ENCODE measurements at places on chromosomes 11 and 22.

GRCh38 chr11:18366286-18366685, 28.1 kb upstream of the LDHA start:
- no peak for DNase-seq

GRCh38 chr11:60314635-60315321, 12.3 kb upstream of the MS4A6E start:
- DNase-seq, result no peak

DNA sequence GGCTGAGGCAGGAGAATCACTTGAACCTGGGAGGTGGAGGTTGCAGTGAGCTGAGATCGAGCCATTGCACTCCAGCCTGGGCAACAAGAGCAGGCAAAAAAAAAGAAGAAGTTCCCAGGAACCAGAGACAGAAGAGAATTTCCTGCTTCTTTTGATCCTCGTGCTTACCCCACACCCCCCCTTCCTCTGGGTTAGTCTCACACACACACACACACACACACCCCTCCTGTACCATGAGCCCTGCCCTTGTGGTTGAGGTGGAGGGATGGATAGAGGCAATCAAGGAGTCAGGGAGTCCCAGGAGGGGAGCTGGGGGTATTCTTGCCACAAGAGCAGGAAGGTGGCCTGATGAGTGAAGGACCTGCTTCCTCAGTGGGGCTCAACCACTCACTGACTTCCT, 4.1 kb upstream of the UBE2L6 start:
- no peak for DNase-seq

DNA sequence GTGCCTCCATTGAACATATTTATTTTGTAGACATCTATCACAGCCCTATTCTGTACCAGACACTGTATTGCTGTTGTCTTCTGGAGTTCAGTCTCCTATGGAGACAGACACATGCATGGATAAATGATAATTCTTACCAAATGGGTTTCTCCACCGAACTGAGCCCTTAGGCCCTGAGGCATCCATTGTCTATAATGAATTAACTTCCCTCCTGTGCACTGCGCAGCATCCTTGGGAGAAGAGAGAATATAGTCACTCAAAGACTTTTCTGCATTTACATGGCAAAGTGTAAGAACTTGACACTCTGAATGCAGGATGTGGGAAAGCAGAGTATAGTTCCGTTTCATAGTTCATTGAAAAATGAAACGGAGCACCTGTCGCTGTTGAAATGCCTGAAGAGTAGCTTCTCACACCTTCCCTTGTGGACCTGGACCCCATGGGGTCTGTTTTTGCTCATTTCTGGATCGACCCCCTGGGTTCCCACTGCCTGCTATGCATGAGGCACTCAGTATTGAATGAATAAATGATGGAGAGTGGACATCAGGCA, 6.2 kb downstream of the ZNRF3 start:
- DNase-seq, result no peak

DNA sequence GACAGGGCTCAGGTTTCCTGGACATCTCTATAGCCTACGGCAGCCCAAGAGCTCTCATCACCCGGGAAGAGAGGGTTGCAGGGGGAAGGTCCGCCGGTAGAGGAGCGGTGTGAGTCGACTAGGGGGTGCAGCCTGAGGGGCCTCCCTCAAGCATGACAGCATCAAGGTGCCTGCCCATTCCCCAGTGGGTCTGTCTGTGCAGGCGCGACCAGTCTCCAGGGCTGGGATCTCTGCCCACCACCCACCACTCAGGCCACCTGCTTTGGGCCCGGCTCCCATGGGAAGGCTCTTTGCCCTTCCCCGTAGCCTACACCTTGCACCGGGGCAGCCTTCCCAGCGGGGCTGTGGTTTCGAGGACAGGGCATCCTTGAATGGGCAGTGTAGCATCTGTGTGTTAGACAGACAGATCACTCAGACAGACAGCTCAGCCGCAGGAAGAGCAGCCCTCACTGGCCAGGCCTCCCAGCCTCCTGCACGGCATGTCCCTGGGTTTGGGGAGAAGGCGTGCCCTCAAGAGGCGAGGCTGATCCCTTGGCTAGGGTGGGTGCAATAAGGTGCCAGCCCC, 29.2 kb downstream of the CERK start:
- no peak for DNase-seq

DNA sequence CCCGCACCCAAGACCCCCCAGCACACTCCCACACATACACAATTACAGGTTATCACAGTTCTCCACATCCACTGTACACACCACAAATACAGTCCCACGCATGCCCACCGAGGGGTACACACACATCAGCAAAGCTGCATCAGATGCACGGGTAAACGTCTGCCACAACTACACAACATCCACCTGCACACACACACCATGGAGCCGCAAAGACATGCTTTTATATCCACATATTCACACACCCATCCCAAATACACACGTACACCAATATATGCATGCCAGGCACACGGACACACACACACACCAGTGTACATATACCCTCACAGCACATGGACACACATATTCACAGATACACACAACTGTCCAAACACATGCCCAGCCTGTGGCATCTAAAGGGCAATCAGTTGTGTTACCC, 5.4 kb upstream of the KCNJ4 start:
- DNase-seq, result no peak

- DNase-seq, result no peak
Observed at GRCh38 chr22:45324311-45324711, 14.6 kb downstream of the FAM118A start.

GRCh38 chr11:85752201-85752889, 58.6 kb downstream of the SYTL2 start:
- DNase-seq, result no peak

- no peak for DNase-seq
Observed at GRCh38 chr22:50136581-50137015, 33.9 kb upstream of the PANX2 start.

- DNase-seq, result no peak
Observed at GRCh38 chr11:2342981-2343380, 34.1 kb upstream of the CD81 start.

DNA sequence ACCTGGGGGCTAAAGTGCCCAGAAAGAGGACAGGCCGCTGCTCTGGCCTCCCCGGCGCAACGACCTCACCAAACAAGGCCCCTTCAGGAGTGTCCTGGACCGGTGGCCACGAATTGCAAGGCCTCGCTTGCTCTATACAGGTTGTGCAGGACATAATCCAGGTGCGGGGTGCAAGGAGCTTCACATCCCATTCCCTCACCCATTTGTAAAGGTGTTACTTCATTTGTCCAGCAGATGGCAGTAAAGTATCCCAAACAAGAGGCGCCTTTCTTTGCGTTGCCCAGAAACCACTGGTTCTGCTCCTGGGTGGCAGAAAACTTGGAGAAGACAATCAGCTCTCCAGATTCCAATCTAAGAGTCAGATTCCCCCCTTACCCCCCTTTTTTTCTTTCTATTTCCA, 35.9 kb upstream of the PRDM11 start:
- DNase-seq, result no peak

DNA sequence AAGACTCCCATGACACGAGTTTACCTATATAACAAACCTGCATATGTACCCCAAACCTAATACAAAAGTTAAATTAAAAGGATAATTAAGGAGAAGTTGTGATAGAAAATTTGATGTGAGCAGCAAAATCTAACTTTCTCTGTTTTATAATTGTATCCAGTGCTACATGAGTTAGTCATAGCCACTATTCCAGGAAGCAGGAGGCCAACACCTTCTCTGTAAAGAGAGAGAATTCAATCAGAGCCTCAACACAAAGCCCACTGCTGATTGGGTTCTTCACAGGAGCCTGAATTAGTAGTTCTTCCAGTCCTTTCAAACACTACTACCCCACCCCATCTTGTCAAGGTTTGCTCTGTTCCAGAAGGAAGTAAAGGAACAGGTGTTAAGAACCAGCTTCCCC, 84.2 kb downstream of the BLID start:
- DNase-seq, result no peak

GRCh38 chr22:31969789-31970489, 25.6 kb downstream of the YWHAH start:
- DNase-seq, result peak; percentile 14

DNA sequence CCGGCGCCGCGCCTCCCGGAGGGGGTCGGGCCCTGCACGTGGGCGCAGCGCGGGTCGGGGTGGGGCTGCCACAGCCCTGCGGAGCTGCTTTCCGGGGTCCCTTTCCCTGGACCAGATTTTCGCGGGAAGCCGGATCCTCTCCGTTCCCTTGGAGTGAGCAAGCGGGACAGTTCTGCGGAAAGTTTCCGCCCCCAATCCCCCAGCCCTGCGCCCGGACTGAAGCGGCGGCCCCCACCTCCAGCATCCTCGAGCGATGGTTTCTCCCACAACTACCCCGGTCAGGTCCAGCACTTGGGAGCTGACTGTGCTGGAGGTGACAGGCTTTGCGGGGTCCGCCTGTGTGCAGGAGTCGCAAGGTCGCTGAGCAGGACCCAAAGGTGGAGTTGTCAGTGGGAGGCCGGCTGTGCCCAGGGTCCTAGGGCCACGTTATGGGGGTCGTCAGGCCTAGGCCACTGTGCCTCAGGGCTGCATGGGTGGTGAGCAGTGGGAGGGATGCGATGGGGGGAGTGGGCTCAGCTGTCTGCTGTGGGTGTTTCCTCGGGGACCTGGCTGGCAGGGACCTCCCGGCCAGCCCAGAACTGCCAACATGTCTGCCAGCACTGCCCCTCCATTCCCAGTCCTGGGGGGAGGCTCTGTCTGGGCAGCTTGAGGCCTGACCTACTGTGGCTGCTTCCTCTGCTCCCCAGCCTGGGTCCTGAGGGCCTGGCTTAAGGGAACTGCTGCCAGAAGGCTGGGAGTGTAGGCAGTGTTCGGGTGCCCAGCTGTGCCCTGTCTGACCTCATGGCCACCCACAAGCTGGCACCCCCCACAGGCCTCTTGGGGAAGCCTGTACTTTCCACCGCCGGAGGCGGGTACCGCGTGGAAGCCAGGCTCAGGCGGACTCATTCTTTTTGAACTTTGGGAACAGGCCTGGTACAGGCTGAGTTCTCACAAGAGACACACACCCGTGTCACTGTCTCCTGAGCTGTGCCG, 726 bp downstream of the ST3GAL4 start:
- no peak for DNase-seq

GRCh38 chr22:23626286-23626975, 5.7 kb downstream of the DRICH1 start:
- DNase-seq, result no peak

DNA sequence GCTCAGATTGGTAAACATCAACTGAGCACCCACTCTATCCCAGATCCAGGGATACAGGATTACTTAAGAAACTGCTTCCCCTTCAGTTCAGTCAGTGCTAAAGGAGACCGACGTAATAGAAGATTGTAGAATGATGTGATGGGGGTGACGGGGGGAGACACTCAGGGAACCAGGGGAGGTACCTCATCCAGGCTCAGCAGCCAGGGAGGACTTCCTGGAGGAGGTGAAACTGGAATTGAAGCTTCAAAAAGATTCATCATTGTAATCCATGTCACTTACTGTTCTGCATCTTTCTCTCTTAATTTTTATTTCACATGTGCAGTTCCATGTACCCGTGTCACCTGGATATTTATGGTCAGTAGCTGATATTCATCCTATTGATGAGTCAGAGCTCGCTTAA, 19.1 kb upstream of the TEF start:
- DNase-seq, result no peak

DNA sequence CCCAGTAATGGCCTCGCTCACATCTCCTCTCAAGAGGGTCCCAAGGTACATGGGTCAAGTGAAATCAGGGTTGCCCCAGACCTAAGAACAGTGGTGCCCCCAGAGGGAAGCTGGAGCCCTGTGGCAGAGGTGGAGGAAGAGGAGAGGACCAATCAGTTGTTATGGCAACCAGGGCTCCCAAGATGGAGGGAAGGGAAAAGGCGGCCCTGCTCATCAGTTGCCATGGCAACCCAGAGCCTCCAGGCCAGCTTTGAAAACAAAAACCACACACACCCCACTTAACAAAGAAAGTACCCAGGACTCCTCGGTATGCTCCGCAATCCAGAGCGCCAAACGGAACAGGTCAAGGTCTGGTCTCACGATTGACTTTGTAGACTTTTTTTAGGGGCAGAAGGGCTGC, 53.5 kb upstream of the SLC35C1 start:
- DNase-seq, result no peak

DNA sequence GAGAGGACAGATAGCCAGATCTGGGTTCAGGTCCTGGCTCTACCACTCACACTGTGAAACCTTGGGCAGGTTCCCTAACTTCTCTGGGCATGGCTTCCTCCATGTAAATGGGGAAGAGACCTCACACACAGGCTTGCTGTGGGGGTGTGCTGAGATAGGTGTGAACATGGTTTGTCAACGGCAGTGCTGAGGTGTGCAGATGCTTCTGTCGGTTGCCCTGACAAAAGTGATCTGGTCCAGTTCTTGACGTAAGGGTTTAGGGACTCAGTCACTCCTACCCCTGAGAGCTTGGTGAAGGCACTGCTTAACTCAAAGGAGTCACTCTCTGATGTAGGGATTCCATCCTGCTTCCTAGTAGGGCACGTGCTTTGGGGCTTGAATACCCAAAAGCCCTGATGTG, 2.0 kb downstream of the C1QTNF4 start:
- DNase-seq, result no peak

GRCh38 chr11:134587345-134587744, 175.3 kb upstream of the B3GAT1 start:
- DNase-seq, result no peak

DNA sequence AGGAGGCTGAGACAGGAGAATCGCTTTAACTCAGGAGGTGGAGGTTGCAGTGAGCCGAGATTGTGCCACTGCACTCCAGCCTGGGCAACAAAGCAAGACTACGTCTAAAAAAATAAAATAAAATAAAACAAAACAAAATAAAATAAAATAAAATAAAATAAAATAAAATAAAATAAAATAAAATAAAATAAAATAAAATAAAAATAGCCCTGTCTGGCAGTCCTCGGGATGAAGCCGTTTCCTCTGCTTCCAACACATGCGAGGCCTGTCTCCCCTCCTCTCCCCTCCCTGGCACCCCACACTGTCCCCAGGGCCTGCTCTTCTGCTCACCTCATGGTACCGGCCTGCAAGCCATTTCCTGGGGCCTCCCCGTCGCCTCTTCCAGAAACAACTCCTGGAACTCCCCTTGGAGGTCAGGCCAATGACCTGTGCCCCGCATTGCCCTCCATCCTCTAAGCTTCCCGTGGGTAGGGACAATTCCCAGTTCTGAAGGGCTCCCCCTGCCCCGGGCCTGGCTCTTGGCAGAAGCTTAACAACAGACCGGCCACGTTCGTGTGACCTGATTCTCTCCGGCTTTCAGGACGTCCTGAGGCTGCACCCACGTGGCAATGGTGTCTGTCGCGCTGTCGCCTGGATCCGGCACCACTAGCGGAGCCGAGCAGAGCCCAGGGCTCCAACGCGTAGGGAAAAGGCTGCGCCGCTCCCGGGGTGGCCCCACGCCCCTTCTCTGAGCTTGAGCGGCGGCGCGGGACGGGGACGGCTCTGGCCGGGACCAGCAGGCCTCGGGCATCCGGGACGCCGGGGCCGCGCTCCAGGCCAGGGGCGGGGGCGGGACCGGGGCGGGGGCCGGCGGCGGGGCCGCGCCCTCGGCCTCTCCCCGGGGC, 456 bp upstream of the PARVB start:
- no peak for DNase-seq

- no peak for DNase-seq
Observed at GRCh38 chr11:11413776-11414175, 60.7 kb upstream of the CSNK2A3 start.

GRCh38 chr11:66311965-66312548, 4.8 kb downstream of the CD248 start:
- DNase-seq, result peak; percentile 99

GRCh38 chr22:43127166-43127908, 15.9 kb downstream of the MCAT start:
- no peak for DNase-seq
